ENCODE measurements at places on chromosomes 11 and 22.

- no peak for DNase-seq
These were observed 64.6 kb downstream of the MORC2 start for GRCh38 chr22:30903876-30904460.

- peak; percentile 60 for DNase-seq
These were observed 585 bp upstream of the NADSYN1 start for GRCh38 chr11:71452199-71453036.

- no peak for DNase-seq
These were observed 94.8 kb upstream of the RTL6 start for GRCh38 chr22:44592824-44593148.

GRCh38 chr11:24524156-24524555 lies 27.3 kb downstream of the LUZP2 start:
- DNase-seq, result no peak

- DNase-seq, result no peak
These were observed 44.0 kb downstream of the CDKN1C start for GRCh38 chr11:2841411-2842190.

DNA sequence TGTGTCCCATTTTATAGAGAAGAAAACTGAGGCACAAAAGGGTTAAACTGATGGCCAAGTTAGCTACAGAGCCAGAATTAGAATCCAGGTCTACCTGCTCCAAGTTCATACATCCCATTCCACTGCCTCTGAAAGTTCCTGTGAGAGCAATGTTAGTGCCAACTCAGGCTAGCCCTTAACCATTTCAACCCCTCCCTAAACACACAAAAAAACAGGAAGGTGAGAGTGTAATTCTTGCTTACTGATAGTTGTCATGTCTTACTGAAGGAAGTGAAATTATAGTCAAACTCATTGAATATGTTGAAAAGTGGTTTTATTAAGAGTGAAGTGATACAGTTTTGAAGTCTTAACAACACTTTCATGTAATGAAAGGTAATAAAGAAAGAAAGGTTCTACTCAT lies 2.9 kb upstream of the E2F8 start:
- DNase-seq, result peak; percentile 34

DNA sequence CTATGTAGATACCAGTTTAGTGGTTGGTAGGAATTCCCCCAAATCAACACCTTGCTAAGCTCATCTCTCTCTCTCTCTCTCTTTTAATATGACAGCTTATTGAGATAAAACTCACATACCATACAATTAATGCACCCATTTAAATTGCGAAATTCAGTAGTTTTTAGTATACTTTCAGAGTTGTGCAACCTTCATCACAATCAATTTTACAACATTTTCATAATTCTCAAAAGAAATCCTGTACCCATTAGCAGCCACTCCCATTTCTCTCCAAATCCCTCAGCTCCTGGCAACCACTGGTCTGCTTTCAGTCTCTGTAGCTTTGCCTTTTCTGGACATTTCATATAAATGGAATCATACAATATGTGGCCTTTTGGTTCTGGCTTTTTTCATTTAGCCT lies 13.3 kb downstream of the NNMT start:
- DNase-seq, result peak; percentile 11

- DNase-seq, result no peak
These were observed 12.1 kb upstream of the BBOX1 start for GRCh38 chr11:27028561-27028965.

DNA sequence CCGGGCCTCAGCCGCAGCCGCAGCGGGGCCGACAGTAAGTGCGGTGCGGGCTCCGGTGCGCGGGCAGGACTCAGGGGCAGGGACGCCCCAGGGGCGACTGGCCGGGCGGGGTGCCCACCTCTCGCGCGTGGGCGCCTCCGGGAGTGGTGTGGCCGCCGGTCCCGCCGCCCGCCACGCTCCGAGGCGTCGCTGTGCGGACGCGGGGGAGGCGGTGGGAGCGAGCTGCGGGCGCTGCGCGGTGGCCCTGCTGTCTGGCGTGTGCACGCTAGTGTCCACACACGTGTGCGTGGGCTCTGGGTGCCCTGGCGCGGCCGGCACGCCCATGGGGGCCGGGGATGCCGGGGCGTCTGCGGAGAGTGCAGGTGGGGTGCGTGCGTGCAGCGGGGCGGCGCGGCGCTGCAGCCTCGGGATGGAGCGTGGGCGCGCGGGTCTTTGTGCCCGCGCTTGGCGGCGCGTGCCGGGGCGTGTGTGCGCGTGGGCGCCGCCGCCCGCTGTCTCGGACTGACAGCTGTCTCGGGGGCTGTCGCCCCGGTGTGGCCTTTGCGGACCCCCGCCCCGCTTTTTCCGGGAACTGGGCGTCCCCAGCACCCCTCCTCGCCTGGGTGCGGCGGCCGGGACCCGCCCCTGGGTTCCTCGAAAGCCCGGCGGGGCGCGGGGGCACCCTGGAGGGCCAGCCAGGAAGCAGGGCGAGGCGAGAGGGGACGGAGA lies 804 bp downstream of the KCNK4 start:
- no peak for DNase-seq

DNA sequence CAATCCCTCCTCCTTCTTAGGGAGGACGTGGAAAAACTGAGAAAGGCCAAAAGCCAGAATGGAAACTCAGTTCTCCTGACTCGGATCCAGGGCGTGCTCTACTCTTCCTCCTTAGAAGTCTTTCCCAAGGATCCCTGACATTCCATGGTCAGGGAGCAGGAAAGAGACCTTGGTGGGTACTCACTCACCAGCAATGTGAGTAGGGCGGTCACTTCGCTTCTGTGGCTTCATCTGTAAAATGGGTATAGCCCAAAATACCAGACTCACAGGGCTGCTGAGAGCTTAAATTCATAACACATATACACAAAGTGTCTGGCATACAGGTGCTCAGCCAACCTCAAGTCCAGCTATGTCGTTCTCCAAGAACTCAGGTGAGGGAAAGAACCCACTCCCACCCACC lies 629 bp upstream of the KCTD17 start:
- DNase-seq, result no peak

DNA sequence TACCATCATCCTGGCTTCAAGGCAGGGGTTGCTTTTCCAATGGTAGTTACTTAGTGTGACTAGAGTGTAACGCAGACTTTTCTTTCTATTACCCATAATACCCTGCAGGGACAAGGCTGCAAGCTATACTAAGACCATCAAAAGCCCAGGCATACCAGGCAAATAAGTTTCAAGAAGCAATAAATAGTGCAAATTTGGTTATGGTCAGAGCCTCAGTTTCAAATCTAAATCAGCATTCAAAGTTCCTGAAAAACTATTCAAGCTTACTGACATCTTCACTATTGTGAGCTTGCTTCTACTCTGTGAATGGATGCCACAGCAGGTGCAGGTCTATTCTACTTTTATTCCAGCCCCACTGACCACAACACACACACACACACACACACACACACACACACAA lies 2.5 kb upstream of the HBB start:
- no peak for DNase-seq

- no peak for DNase-seq
These were observed 3.8 kb downstream of the INPPL1 start for GRCh38 chr11:72228229-72228843.

DNA sequence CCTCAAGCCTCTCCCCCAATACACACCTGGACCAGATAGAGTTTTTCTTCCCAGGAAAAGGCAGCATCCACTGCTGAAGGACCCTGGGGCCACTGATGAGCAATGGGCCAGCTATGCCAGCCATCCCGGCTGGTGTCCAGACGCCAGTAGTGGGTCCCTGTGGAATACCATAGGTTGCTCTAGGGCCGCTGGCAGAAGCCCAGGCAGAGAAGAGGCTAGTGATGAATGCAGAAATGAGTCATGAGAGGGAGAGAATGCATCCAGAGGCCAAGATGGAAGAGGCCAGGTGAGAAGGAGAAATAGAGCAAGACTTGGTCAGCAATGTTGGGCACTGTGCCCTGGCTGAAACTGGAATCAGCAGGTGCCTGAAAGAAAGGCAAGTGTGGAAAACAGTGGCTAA lies 8.9 kb downstream of the HPX start:
- no peak for DNase-seq

- peak; percentile 65 for DNase-seq
These were observed 57.3 kb upstream of the CEP295 start for GRCh38 chr11:93604008-93604660.

- DNase-seq, result no peak
These were observed 137.2 kb downstream of the RBFOX2 start for GRCh38 chr22:35891442-35891841.

DNA sequence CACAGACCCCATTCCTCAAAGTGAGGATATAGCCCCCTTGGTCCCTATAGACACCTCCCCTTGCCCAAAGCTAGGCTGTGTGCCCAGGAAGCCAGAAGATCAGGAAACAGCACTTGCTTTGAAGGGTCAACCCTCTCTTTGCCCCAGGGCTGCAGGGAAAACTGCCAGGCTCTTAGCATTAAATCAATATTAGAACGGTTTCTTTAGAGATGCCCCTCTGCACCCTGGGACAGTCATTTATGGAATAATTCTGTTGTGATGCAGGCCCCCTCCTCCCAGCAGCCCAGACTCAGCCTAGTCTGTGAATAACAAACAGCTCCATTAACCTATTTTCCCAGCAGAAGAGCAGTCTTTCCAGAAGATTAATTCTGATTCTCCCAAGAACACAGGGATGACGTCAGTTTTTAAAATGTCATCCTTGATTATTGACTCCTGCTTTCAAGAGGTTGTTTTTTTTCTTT lies 11.6 kb upstream of the CAPN5 start:
- DNase-seq, result no peak

DNA sequence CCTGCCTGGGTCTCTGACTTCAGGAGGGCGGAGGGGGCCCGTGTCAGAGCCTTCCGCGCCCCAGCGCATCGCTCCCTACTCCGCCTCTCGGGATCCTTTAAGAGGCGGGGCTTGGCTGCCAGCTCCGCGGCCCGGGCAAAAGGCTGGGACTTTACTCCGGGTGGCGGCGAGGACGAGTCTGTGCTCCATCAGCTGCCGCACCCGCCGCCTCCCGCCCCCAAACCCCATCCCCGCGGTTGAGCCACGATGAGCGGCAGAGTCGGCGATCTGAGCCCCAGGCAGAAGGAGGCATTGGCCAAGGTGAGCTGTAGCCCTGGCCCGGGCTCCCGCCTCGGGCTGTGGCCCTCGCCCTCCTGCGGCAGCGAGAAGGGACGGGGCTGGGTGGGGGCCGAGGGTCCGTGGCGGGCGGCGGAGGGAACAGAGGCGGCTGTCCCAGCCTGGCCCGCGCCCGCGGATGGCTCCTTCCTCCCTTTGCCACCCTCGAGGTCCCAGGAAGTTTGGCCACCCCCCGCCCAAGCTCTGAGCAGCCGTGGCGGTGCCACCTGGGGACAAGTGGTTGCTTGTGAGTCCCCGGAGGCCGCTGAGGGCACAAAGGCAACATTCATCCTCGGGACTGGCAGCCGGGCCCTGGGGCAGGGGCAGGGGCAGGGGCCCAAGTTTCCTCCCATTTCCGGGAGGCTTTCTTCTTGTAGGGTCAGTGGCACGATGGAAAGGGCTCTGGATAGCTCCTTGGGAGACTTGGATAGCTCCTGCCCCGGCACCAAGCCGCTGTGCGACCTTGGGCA lies at the start of gene SEC14L2:
Gene SEC14L2, plus strand, starts transcription at position 148 of the 785 bp plus-strand sequence. Its CDS starts 99 bp downstream, at position 247.
- peak; percentile 46 for DNase-seq

DNA sequence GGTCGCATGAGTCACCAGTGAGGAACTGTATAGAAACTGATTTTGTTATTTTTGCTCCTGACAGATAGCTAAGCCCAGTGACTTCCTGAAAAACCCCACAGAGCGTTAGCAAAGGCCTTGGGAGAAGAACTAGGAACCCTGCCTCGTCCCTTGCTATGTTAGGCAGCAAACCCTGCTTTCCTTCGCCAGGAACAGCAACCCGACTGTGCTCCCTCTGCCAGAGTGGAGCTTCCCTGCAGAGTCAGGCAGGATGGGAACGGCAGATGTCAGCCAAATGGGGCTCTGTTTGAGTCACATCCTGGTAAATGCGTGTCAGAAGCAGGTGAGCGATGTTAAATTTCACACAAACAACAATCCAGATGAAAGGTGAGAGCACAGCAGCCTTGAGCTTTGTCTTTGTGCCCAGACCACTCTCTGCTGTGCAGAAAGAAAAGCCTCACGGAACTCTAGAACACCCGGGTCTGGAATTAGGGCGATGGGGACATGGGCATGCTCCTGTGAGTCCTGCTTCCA lies 186.6 kb downstream of the ADAMTS15 start:
- DNase-seq, result no peak

- DNase-seq, result peak; percentile 44
These were observed 34.9 kb upstream of the DAGLA start for GRCh38 chr11:61645179-61645868.

- DNase-seq, result no peak
These were observed 21.4 kb upstream of the CRTAM start for GRCh38 chr11:122816761-122817520.

- peak; percentile 9 for DNase-seq
These were observed 18.6 kb downstream of the USP47 start for GRCh38 chr11:11860103-11860979.

- DNase-seq, result peak; percentile 75
These were observed 185.7 kb downstream of the BLID start for GRCh38 chr11:121930004-121930965.

DNA sequence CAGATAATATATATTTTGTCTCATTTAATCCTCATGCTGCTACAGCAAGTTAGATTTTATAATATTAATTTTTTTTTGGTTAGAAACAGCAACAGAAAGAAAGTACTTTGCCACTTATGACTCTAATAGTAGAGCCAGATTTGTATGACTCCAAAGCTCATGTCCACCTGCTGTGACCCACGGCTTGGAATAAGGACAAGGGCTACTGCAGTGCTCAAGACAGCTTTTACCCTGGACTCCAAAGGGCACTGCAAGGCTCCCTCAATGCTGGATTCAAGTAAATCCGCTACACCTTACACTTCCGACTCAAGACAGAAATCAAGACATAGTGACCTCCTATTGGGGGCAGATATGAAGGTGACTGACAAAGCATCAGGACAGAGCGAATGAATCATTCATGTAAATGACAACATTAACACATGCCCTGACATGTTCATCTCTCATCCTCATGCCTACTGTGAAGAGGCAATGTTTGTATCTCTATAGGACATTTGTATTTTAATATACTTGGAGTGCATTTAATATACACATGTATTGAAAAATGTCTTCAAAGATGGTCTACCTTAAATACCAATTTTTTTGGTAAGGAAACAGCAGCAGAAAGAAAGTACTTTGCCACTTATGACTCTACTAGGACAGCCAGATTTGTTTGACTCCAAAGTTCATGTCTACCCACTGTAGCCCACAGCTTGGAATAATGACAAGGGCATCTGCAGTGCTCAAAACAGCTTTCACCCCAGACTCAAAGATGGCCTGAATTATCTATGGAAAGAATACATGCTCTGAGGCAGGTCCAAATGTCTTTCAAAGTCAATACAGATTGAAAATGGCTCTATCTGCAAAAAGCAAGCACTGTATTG lies 375.6 kb upstream of the CCDC90B start:
- DNase-seq, result no peak

GRCh38 chr11:102810950-102811660 lies 13.1 kb upstream of the MMP1 start:
- DNase-seq, result peak; percentile 25

- no peak for DNase-seq
These were observed 13.0 kb upstream of the CDC42EP2 start for GRCh38 chr11:65301491-65302329.

GRCh38 chr11:94791216-94791889 lies 23.2 kb downstream of the AMOTL1 start:
- no peak for DNase-seq
